ENCODE measurements at places on chromosomes 11 and 22. TPM values are rescaled to one million over a fixed set of nuclear protein-coding genes. Genes with fewer than 3 reads are reported as not detected.

The CCDC83 gene
- not detected for total RNA-seq

The HSPB2 gene
- total RNA-seq = 1.0 TPM

The SYT12 gene
- 3.3 TPM for total RNA-seq

The MRGPRF gene
- 11.0 TPM for total RNA-seq

The LIN7C gene
- total RNA-seq = 41.7 TPM

The TMEM121B gene
- 6.7 TPM for total RNA-seq

The PGM2L1 gene
- total RNA-seq = 40.0 TPM

The MS4A14 gene
- not detected for total RNA-seq

The SORL1 gene
- total RNA-seq = 65.5 TPM

The TSGA10IP gene
- total RNA-seq = 1.9 TPM

The FAM180B gene
- not detected for total RNA-seq

The SGSM1 gene
- 5.4 TPM for total RNA-seq

The KRTAP5-9 gene
- total RNA-seq = not detected

The THY1 gene
- total RNA-seq = 286 TPM

The P2RY6 gene
- not detected for total RNA-seq

The OAF gene
- total RNA-seq = 1.3 TPM

The LRRC56 gene
- total RNA-seq = 2.1 TPM

The PRR33 gene
- not detected for total RNA-seq

The DKK3 gene
- 30.2 TPM for total RNA-seq

The KREMEN1 gene
- total RNA-seq = 3.2 TPM

The PATE1 gene
- not detected for total RNA-seq

The MYOD1 gene
- total RNA-seq = not detected

The CECR2 gene
- 123 TPM for total RNA-seq

The CRYAB gene
- 4.0 TPM for total RNA-seq

The SYCE3 gene
- not detected for total RNA-seq

The FREY1 gene
- not detected for total RNA-seq

The ATP5MG gene
- 251 TPM for total RNA-seq

The SCN2B gene
- 0.24 TPM for total RNA-seq

The DCHS1 gene
- 10.5 TPM for total RNA-seq

The SYT13 gene
- total RNA-seq = 12.3 TPM

The PKP3 gene
- 28.5 TPM for total RNA-seq

The PRODH gene
- total RNA-seq = 27.6 TPM

The TSSC4 gene
- total RNA-seq = 44.3 TPM

The CRYBA4 gene
- 0.67 TPM for total RNA-seq

The SHISA8 gene
- total RNA-seq = 0.90 TPM

The EMID1 gene
- 3.8 TPM for total RNA-seq

The GNAZ gene
- total RNA-seq = 9.6 TPM

The TMPRSS6 gene
- not detected for total RNA-seq

The TSPO gene
- 19.9 TPM for total RNA-seq

The ADSL gene
- total RNA-seq = 180 TPM

The A4GALT gene
- 13.8 TPM for total RNA-seq

The USH1C gene
- 1.3 TPM for total RNA-seq

The MTCH2 gene
- 167 TPM for total RNA-seq

The FAM227A gene
- total RNA-seq = 3.8 TPM

The GLYATL1B gene
- not detected for total RNA-seq

The NCF4 gene
- not detected for total RNA-seq

The NAALAD2 gene
- 4.1 TPM for total RNA-seq

The C22orf31 gene
- not detected for total RNA-seq

The MYEOV gene
- 0.86 TPM for total RNA-seq

The SF3A1 gene
- total RNA-seq = 275 TPM

The CREB3L1 gene
- 13.7 TPM for total RNA-seq

The PPP1R14B gene
- total RNA-seq = 418 TPM

The DAGLA gene
- 6.4 TPM for total RNA-seq

The MAP6 gene
- 0.94 TPM for total RNA-seq

The RAB36 gene
- total RNA-seq = 1.0 TPM

The MMP12 gene
- not detected for total RNA-seq

Measured in H1 (cell line).